ENCODE measurements at places on chromosomes 3 and 15. TPM values are rescaled to one million over a fixed set of nuclear protein-coding genes. Genes with fewer than 3 reads are reported as not detected.

- DNase-seq: no peak
Observed at GRCh38 chr15:75058127-75058905, 34.9 kb downstream of the PPCDC start.

The VPS33B gene
- total RNA-seq: 5.2 TPM

DNA sequence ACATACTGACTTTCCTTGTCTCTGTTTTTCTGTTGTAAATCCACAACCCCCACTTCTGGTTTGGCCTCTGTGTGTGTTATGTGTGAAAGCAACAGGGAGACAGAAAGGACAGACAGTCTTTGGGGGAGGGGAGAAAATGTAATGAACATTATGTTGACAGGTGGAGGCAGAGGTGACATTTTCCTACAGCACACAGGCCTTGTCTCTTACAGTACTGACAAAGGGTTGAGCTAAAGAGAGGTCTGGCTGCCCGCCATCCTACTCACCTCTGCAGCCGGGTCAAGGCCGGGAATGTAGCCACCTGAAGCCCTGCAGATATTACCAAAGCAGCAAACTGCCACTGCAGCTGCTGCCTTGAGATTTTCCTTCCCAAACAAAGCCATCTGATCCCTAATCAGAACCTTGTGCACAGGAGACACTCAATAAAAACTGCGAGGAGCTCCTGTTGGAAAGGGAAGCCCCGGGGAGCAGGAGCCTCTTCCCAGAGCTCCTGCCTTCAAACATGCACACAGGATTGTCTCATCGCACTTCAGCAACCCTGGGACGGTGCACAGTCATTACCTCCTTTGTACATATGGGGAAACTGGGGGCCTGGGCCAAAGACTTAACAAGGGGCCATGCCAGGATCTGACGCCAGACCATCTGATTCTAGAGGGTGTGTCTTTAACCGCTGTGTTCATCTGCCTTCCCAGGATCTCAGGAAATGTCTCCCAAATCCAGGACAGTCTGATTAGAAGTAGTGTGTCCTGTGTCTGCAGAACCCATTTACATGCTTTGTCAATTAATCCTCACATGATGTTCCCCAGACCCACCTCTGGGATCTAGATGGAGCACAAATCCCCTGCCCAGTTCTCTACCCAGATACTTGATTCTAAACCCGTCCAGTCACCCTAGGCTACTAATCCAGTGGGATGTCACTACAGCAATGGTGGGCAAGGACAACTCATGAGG lies 14.2 kb downstream of the MYO5C start:
- DNase-seq: no peak

GRCh38 chr3:153215966-153216365 lies 53.9 kb downstream of the RAP2B start:
- DNase-seq: no peak

DNA sequence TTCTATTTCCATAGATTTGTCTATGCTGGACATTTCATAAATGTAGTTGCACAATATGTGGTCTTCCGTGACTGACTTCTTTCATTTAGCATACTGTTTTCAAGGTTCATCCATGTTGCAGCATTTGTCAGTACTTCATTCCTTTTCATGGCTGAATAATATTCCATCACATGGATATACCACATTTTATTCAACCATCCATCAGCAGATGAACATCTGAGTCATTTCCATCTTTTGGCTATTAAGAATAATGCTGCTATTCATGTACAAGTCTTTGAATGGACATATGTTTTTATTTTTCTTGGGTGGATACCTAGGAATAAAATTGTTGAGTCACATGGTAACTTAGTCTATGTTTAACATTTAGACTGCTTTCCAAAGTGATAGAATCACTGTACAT lies 99.3 kb upstream of the RAD18 start:
- no peak for DNase-seq

GRCh38 chr15:71509139-71509538 lies 301.2 kb upstream of the NR2E3 start:
- no peak for DNase-seq

- DNase-seq: no peak
Observed at GRCh38 chr3:45741742-45742460, 52.7 kb downstream of the SACM1L start.

- peak; percentile 95 for DNase-seq
Observed at GRCh38 chr3:178084938-178085816, 451.1 kb upstream of the KCNMB2 start.

DNA sequence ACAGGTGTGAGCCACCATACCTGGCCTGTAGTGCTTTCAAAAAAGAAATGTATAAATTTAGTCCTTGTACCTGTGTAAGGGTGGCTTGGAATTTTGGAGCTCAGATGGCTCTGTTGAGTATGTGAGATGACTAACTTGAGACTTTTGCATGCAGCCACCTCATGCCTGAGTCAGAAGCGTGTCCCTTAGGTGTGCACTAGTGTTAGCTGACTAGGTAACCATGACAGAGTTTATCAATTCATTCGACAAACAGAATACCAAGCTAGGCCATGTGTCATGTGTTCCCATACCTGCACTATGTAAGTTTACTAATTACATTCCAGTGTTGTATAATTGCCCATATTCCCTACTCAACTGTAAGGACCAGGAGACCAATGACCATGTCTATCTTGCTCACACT lies 4.0 kb upstream of the ZNF639 start:
- DNase-seq: no peak

The RABL3 gene
- 12.5 TPM for total RNA-seq

GRCh38 chr3:13420045-13420830 lies at the start of gene NUP210:
Gene NUP210, minus strand, starts transcription at chr3:13420322. Its CDS starts 96 bp downstream, at chr3:13420226.
- DNase-seq: no peak

The STAC gene
- total RNA-seq: 16.6 TPM

DNA sequence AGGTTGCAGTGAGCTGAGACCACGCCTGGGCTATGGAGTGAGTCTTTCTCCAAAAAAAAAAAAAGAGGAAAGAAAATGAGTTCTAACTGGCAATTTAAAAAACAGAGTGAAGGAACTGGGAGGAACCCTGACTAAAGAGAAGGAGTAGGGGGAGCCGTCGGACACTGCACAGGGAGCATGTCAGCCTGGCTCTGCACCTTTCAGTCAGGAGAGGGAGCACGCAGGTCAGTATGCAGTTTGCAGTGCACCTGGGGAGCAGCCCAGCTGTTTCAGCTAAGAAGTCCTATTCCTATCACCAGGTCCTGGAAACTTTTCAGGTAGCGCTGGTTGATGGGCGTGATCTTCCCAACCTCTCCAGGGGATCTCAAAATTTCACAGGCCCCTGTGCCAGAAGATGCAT lies 14.9 kb upstream of the ZXDC start:
- no peak for DNase-seq

DNA sequence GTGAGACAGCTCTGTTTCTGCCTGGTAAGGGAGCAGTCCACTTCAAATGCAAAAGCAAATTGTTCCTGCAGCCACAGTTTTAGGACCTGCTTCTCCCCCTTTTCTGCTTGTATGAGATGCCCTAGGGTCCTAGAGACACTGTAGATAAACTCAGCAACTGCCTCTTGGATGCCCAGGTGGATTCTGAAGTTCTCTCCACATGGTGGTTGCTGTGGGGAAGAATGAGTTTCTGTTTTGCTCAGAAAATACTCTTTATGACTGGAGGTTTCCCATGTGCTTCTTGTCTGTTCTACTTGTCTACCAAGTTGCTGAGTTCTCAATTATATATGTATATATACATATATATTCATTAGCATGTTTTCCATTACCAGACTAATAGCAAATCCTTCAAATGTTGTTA lies 5.6 kb upstream of the ZNF80 start:
- no peak for DNase-seq
